ENCODE measurements at places on chromosomes 12 and 14.
A peak's percentile ranks its signal among the peaks of the same experiment; 100 is the strongest.

DNA sequence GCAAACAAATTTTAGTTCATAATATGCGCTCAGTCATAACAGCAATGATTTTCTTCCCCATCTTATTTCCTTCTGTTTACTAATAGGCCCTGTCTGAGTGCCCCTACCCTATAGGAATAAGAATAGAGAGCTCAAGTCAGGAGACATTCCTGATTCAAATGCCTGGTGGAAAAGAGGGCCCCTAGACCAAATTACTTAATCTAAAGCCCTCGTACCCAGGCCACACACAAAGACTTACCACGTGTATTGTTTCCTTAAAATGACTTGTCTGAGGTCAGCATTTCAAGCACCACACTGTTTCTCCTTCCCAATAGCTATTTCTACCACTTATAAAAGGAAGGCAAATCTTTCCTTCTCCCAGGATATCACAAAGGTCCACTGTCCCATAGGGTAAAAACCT is 314.9 kb upstream of the TMTC1 start:
- DNase-seq: no peak

DNA sequence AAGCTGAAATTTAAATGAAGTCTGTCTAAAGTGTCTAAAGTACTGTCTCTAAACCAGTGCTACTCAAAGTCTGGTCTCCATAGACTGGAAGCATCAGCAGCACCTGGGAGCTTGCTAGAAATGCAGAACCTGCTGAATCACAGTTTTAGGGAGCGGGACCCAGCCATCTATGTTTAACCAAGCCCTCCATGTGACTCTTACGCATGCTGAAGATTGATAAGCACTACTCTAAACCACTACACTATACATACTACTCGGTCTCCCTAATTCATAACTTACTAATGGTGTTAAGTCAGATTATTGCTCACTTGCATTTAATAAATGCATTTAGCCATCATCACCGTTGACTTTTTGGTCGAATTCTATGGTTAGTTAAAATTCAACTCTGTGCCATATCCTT is 88.8 kb downstream of the SLC25A21 start:
- no peak for DNase-seq

- DNase-seq: no peak
Measured at GRCh38 chr12:29710104-29710503, 73.6 kb downstream of the TMTC1 start.

GRCh38 chr12:85441741-85442140 is 161.7 kb downstream of the ALX1 start:
- no peak for DNase-seq

DNA sequence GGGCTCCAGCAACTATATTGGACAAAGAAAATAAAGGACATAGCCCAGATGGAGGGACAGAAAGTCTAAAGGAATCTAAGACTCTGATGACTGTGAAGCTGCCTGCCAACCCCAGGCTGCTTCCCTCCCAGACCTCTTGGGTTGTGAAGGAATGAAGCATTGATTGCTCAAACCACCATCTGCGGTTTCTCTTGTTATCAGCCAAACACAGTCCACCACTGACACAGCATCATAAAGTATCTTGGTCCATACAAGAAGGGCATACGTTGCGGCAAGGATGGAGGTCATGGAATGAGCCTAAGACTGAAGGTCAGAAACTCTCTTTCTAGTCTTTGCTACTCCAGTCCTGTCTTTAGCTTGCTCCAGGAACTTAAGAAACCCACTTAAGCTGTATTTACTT is 58.5 kb upstream of the PLXNC1 start:
- no peak for DNase-seq

- DNase-seq: no peak
Measured at GRCh38 chr14:101290611-101291010, 270.7 kb upstream of the DIO3 start.

- DNase-seq: no peak
Measured at GRCh38 chr12:130621696-130622298, 94.3 kb downstream of the RIMBP2 start.

DNA sequence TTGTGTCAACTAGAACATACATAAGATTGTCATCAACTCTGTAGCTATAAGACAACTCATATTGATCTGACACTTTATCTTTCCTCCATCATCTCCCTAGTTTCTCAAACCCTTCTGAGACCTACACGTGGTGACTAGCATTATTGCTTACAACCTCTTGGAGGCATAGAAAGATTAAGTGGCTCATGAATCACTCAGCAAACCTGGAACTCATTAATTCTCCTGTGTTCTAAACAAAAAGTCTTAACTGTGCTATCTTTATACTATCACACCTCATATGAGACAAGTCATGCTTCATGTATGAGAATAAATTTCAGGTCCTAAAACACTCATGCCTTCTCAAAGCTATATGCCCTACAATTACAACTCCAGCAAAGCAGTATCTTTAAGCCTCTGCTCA is 408.6 kb upstream of the SYT1 start:
- DNase-seq: no peak

GRCh38 chr12:79055926-79056674 is 191.5 kb downstream of the SYT1 start:
- no peak for DNase-seq

- no peak for DNase-seq
Measured at GRCh38 chr14:38394767-38395166, 138.9 kb upstream of the CLEC14A start.

DNA sequence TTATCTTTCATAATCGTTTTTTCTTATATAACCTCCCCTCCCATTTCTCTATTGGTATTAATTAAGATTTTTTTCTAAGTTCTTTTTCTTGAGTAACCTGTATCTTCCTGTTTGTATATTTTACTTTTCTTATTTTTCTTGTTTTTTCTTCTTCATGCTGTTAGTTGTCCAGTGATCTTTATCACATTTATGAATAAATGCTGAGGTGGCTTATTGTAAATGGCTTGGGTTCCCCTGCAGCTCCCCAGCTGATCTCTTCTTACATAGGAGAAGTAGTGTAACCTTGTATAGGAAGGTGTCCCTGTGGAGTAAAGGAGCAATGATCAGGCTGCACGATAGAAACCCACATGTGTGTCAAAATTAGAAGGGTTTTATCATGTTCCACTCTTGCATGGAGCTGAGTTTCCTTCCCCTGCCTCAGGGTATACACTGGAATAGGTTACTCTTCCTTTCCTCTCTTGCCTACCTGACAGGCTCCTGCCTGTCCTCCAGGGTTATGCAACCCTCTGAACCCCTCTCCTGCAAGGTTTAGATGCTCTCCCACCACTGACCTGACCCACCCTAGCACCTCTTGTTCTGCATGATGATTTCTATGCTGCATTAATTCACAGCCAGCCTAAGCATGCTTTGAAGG is 334.8 kb upstream of the RGS6 start:
- no peak for DNase-seq

- DNase-seq: no peak
Measured at GRCh38 chr12:13183620-13184019, 12.9 kb upstream of the EMP1 start.

DNA sequence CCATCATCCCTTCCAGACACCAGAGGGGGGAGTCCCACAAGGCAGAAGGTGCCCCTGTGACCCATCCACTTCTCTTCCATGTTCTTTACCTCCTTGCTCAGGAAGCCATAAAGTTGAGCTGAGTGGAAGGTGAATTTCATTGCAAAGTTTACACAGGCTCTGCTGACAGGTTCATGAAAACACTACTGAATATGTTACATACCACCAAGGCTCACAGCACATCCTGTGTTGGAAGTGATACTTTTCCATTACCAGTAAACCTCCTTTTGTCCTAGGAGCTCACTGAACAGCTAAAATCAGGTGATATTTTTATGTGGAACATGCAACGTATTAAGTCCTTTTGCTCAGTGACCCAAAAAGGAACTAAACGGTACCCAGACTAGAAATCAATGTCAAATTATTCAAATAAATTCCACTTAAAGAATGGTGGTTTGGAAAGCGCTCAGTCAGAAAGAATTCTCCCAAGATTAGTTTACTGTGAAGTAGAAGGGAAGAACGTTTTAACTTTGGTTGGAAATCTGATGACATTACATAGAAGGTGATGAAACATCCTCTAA is 196.2 kb upstream of the NUDT4 start:
- DNase-seq: no peak

- DNase-seq: no peak
Measured at GRCh38 chr12:26123482-26123980, 1.3 kb downstream of the BHLHE41 start.

GRCh38 chr12:64522316-64522715 is 70.4 kb downstream of the TBK1 start:
- no peak for DNase-seq

- DNase-seq: no peak
Measured at GRCh38 chr14:68718023-68718990, 74.6 kb downstream of the ZFP36L1 start.

- no peak for DNase-seq
Measured at GRCh38 chr12:20444595-20445170, 76.3 kb downstream of the PDE3A start.

DNA sequence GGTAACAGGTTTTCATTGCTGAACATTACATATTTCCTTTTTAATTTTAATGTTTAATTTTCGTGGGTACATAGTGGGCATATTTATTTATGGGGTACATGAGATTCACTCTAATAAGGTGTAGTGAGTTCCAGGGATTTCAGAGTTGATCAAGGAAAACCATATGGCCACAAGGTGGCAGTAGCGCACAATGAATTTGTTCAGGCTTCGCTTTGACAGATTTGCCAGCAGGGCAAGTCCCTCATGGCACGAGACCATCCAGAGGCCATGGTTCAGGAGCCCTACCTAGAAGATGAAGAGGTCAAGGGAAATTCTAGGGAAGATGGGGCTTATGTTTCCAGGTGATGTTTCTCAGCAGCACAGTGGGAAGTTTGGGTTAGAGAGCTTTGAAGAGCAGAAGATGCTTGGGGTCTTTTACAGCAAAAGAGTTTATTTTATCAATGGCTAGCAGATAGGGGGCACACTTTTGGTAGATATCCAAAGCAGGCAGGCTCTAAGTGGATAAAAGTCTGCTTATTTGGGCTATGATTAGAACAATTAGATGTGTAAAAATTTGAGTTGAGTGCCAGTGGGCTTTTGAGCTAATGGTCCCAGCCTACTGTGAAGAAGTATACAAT is 1004.4 kb downstream of the AACS start:
- DNase-seq: peak; percentile 34

DNA sequence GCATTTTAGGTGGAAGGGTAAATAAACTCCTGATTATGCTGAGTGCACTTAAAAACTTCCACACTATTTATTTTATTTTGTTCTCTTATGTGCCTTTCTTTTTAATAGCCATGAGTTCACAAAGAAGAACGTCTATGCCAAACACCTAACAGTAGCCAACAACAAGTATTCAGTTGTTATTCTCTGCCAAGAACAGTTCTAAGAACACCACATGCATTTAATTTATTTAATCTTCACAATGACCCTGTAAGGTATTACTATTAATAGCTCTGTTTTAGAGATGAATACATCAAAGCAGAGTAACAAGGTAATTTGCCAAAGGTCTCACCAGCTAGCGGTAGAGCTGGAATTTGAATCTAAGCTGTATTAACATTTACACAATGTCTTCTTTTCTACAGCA is 240.1 kb downstream of the ALG10B start:
- no peak for DNase-seq

DNA sequence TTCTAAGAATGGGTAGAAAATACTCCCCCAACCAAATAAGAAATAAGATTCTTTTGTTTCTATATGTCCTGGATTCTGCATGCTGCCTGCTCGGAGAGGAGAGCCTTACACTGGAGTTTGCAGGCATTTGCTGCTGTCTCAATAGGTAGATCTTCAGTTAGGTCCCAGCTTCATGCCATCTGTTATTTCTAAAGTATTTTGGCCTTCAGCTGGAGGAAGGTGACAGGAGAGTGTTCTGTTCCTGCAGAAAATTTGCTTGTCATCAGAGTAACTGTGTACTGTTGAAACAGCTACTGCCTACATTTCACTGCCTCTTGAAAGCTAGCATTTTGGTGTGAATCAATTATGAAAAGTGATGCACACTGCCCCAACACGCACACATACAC is 966.9 kb downstream of the NRXN3 start:
- no peak for DNase-seq

DNA sequence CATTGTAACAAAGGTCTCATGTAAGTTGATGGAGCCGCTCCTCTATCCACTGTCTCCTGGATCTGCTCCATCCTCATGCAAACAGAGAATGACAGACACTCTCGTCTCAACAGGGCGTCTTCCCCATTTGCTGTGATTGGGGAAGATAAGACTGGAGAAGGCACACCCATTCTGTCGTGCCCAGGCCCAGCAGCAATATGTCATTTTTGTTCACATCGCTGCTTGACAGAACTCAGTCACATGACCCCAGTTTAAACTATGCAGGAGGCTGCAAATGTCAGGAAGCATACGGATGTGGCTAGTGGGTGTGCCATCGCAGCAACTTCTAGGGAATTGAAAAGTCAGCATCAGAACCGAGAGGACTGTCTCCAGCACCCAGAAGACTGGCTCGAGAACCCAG is 290.5 kb downstream of the TMEM132D start:
- no peak for DNase-seq

DNA sequence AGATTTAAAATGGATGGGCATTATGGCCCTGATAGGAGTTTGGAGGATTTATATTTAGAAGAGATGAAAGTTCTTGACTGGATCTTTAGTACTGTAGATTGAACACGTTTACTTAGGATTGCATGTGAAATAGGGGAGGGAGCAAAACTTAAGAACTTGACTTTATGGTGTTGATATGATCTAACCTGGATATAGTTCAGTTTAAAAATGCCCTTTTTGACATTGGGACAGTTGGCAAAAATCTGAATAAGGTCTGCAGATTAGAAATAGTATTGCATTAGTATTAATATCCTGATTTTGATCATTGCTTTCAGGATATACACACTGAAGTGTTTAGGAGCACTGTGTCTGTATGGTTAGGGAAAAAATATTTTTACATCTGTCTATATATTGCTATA is 9.6 kb downstream of the TMBIM6 start:
- DNase-seq: no peak

GRCh38 chr12:54608156-54608555 is 19.7 kb upstream of the PPP1R1A start:
- DNase-seq: no peak

GRCh38 chr12:130452546-130452945 is 114.9 kb downstream of the PIWIL1 start:
- DNase-seq: no peak

GRCh38 chr12:96054244-96054610 is 18.8 kb upstream of the LTA4H start:
- no peak for DNase-seq

DNA sequence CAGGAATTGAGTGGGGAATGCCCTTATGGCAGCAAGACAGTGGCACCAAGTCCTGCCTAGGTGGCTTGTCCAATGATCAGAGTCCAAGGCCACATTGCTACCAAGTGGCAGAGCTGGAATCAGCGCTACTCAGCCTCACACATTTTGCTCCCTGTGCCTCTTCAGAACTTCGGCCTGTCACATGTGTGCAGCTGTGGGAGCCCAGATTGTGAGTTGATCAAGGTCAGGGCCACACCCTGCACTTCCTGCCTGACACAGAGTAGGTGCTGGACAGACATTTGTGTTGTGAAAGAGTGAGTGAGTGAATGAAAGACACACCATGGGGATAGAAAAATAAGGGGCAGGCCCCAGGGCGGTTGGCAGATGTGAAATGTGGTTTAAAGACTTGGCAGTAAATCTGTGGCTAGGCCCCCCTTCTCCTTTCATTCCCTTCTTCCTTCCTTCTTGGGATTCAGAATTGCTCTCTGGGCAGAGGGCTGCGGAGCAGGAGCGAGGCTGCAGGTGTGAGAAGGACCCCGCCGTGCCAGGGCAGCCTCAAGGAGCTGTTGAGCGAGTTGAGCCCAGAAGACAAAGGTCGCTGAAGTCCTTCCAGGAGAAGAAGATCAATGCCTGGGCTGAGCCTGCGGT is 83.5 kb downstream of the SLC25A47 start:
- DNase-seq: no peak

Measured in stimulated activated CD4-positive, alpha-beta T cell treated with anti-CD3 and anti-CD28 coated beads, Interleukin-12 subunit alpha, Interleukin-12 subunit beta, amount 100 ng/mL, for 48 hours (primary cell).